ENCODE measurements at places on chromosomes 5 and 9. TPM values are rescaled to one million over a fixed set of nuclear protein-coding genes. Genes with fewer than 3 reads are reported as not detected.

The FSTL4 gene
- polyA plus RNA-seq = 0.20 TPM

GRCh38 chr5:171366645-171367044 is 21.0 kb upstream of the NPM1 start:
- no peak for DNase-seq

DNA sequence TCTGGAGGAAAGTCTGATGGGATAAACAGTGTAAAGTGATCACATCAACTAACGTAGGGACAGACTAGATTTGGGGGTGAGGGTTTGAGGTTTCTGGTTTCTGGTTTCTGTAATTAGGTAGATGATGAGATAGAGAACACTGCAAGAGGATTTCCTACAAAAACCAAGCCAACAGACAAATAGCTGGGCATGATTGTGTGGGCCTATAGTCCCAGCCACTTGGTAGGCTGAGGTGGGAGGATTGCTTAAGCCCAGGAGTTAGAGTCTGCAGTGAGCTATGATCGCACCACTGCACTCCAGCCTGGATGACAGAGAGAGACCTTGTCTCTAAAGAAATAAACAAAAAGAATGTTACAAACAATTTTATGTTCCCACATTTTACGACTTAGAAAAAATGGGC is 34.4 kb upstream of the RNU6ATAC start:
- DNase-seq = no peak

GRCh38 chr5:152104211-152104610 is 179.6 kb upstream of the GLRA1 start:
- DNase-seq = no peak

The TAF11L5 gene
- polyA plus RNA-seq = not detected

The AQP7 gene
- polyA plus RNA-seq = 0.33 TPM

- no peak for DNase-seq
Observed at GRCh38 chr5:31824869-31825517, 186.1 kb downstream of the PDZD2 start.

GRCh38 chr9:133768371-133768858 is 30.3 kb upstream of the SARDH start:
- no peak for DNase-seq

The PPP3R2 gene
- polyA plus RNA-seq = not detected

The IRF1 gene
- polyA plus RNA-seq = 30.0 TPM

The NUTM2G gene
- polyA plus RNA-seq = not detected

GRCh38 chr5:42404366-42404765 is 18.9 kb upstream of the GHR start:
- DNase-seq = no peak

The NAA35 gene
- 19.0 TPM for polyA plus RNA-seq

DNA sequence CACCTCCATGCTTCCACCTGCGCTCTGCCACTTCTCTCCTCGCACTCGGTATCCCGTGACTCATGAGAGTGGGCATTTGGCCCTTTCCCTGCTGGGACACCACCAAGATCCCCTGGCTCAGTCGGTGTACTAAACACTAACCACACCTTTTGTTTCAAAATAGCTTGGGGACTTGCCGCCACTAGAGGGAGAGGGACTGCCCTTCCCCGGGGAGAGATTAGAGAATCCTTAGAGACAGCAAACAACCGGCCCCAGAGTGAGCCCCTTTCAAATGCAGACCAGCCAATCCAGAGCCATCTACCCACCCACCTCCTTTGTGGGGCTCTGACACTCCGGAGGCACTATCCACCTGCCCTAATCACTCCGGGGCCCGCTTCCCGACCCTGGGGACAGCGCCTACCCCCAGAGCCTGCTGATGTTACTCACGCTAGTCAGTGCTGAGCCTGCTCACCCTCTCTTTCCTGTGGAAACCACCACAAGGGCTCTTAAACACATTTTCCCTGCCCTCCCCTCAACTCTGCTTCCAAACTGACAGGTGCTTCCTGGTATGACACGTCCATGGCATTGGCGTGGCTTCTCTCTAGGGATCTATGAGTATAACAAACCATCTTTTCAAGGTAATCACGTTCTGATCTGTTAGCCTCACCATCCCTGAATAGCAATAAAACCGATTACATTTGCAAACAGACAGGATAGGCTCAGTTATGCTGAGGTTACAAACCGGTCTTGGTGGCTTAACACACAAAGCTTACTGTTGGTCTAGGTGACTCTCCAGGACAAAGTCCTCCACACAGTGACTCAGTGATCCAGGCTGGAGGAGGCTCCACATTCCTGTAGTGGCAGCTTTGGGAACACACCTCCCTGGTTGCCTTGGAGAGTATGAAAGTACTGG is 180.1 kb upstream of the MVB12B start:
- no peak for DNase-seq

All from AG04450 (cell line).